ENCODE measurements at places on chromosomes 3 and 15.
A peak's percentile ranks its signal among the peaks of the same experiment; 100 is the strongest.

DNA sequence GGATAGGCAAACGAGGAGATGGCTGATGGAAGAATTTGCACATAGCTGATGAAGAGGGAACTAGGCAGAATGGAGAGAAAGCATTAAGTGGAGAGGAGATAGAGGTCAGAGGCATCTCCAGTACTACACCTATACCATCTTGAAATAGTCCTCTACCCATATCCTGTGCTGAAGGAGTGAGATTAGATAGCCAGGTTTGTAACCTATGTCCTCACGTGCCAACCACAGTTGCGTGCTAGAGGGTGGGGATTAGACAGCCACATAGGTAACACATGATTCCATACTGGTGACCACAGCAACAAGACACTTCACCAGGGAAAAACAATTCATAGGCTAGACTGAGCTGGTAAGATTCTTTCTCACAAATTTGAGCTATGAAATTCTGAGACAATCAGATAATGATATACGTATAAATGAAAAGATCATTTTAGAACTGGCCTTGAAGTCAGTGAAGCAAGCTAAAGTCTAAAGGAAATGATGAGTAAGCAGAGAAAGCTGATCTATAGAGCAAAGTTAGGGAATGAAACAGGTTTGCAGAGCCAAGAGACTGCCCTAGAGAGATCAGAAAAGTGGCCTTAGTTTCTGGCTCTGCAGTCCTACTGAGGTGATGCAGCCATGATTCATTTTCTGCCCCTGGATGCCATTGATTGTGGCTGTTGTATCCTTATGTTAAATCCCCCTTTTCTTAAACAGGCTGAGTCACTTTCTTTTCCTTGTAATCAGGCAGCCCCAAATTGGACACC lies 17.7 kb downstream of the MYNN start:
- no peak for DNase-seq

GRCh38 chr15:32685576-32685975 lies 32.2 kb upstream of the GREM1 start:
- no peak for DNase-seq

- DNase-seq: no peak
Measured at GRCh38 chr15:64017591-64018163, 28.6 kb downstream of the DAPK2 start.

GRCh38 chr3:48187579-48188265 lies 495 bp downstream of the CDC25A start:
- DNase-seq: peak; percentile 58

DNA sequence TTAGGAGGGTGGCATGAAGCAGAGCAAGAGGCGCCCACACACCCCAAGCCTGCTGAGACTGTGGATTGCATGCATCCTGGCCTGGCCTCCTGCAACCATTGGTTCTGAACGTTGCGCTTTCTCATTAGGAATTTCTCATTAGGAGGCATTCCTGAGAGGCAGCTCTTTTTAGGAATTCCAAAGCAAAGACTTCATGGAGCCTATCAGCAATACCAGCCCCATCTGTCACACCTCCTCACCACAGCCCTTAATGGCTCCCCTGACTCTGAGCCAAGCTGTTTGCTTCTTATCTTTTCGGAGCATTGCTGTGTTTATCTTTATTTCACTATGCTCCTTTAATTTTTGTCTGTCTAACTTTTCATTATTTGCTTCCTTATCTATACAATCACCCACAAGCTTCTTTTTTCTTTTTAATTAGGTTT lies 226.9 kb downstream of the CACNA2D3 start:
- no peak for DNase-seq

- DNase-seq: peak; percentile 98
Measured at GRCh38 chr3:129596194-129597086, 10.0 kb downstream of the PLXND1 start.

DNA sequence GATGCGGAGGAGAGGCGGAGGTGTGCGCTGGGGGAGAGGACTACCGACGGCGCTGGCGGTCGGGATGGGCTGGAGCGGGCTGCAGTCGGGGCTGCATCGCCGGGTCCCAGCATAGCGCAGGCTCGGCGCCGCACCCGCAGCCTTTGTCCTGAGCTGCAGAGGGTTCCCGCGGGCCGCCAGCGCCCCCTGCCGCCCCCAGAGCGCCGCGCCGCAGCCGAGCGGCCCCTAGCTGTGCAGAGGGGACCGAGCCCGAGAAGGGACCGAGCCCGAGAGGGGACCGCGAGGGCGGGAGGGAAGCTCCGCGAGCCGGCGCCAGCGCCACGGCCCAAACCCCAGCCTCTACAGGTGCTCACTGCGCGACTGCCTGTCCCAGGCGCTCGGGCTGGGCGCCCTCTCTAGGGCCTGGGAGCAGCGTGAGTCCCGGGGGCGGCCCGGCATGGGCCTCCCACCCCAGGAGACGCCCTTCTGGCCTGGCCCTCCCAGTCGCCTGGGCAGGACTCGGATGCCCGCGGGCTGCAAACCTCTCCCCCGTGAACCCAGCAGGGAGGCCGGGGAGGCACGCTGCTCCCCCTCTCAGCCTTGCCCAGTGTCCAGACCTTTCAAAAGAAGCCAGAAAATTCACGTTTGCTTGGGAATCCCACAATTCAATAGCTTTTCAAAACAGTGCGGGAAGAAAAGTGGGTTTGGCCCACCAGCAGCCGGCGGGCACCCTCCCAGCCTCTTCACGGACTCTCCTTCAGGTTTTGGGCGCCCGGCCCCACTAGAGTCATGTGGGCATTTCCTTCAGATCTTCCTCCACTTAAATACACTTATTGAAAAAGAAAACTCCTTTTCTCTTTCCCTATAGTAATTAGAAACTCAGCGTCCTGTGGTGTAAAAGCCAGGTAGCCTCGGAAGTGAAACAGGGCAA lies 134.7 kb downstream of the TPRA1 start:
- peak; percentile 72 for DNase-seq

GRCh38 chr3:183349421-183350157 lies 78.8 kb downstream of the MCF2L2 start:
- no peak for DNase-seq

DNA sequence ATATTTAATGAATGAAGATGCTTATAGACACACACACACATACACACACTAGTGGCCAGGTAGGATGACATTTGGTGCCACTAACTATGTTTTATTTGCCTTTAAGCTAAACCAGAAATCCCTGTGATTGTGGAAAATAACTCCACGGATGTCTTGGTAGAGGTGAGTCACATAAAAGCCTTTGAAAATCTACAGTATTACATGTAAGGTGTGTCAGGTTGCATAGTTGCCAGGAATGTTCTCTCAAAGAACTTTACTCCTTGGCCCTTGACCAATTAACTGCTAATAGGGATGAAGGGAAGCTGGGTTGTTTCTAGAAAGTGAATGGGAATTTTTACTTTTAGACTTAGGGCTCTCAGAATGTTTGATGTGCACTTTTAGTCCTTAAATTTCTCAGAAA lies 9.9 kb downstream of the ZBED2 start:
- no peak for DNase-seq

- DNase-seq: no peak
Measured at GRCh38 chr15:98395974-98396610, 252.2 kb upstream of the IGF1R start.

DNA sequence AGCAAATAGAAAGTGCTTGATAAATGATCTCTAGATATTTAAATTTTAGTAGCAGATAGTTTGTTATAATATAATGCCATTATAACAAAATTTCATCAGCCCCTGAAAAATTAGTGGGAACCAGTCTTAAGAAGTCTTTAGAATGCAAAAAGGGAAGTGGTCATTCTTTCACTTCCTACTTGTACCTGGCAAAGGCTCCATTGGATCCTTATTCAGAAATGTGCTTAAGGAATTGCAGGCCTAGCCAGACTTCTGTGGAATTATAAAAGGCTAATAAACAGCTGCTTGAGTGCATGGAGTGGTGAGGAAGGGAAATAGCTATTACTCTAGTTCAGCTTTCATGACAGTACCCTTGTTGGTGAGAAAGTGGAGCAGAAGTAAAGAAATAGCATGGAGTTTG lies 24.2 kb downstream of the PPM1L start:
- DNase-seq: no peak

GRCh38 chr3:112629425-112629824 lies 11.5 kb downstream of the CCDC80 start:
- peak; percentile 79 for DNase-seq

DNA sequence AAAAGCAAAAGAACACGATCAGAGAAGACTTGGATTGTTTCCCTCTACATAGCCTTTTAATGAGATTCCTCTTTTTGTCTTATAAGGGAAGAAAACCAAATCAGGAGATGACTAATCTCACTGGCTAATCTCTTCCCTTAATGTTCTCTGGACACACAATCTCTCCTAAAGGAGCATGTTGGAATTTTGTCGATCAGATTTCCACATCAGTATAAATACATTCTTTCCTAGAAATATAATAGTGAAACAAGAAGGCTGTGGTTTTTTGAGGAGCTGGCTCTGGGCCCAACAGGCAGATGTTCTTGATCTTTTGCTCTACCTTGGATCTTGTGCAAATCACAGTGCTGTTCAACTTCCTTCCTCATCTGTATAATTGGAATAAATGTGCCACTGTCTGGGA lies 94.0 kb downstream of the GTPBP8 start:
- no peak for DNase-seq

GRCh38 chr3:38112378-38112761 lies 24.6 kb downstream of the ACAA1 start:
- peak; percentile 51 for DNase-seq

DNA sequence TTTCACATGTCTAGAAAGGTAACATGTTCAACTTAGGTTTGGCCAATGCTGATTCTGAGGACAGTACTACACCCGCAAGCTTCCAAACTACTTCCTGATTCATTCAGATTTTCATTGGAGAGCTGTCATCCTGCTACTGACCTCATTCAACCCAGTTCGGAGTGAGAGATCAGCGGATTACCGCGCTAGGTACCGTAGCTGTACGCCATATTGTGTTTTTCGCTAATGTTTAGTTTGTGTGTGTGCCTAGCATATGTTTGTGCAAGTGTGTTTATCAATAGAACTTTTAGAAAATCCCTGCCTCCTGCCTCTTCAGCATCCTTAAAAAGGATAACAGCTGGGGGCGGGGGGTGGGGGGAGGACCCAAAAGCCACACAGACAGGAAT lies 1.1 kb downstream of the ZBTB20 start:
- peak; percentile 37 for DNase-seq

GRCh38 chr3:77102951-77103769 lies 63.3 kb downstream of the ROBO2 start:
- no peak for DNase-seq

- no peak for DNase-seq
Measured at GRCh38 chr3:171057072-171057471, 30.6 kb upstream of the SLC2A2 start.

- no peak for DNase-seq
Measured at GRCh38 chr3:3707858-3708768, 91.1 kb upstream of the LRRN1 start.

GRCh38 chr3:187368251-187369088 lies at the start of gene RTP4:
TSS of gene RTP4 (plus strand) at chr3:187368385. CDS start at chr3:187368442, 57 bp downstream.
- DNase-seq: no peak

GRCh38 chr3:113287803-113288648 lies 76.7 kb downstream of the BOC start:
- DNase-seq: peak; percentile 64

DNA sequence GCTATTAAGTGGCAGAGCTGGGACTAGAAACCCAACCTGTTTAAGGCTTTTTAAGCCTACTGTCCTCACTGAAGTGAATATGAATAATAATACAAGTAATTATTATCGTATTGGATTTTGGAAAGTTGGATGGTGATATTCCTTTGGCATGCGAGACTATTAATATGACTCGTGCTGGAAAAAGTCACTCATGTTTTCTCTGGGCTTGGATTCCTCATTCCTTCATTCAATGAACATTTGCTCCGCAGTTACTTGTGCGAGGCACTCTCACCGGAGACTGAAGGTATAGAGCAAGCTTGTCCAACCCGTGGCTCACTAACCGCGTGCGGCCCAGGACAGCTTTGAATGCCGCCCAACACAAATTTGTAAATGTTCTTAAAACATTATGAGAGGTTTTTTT lies 694 bp downstream of the PLAAT1 start:
- DNase-seq: no peak

- DNase-seq: no peak
Measured at GRCh38 chr15:74387621-74388362, 20.3 kb upstream of the CYP11A1 start.

- no peak for DNase-seq
Measured at GRCh38 chr15:88272421-88272820, 15.9 kb upstream of the NTRK3 start.

DNA sequence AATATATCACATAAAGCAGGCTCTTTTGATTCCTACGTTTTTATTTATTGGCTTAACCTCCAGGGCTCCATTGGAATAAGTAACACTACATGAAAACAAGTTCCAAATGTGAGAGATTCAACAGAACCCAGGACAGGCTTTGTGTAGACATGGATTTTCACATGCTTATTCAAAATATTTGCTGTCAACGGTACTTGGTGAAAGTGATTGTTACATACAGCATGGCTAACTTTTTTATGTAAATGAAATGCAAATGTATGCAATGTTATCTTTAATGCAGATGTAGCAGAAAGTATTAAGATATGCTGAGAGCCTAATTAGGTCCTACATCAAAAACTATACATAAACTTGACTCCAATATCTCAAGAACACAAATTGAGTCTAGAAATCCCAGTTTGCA lies 212.0 kb downstream of the RORA start:
- no peak for DNase-seq

DNA sequence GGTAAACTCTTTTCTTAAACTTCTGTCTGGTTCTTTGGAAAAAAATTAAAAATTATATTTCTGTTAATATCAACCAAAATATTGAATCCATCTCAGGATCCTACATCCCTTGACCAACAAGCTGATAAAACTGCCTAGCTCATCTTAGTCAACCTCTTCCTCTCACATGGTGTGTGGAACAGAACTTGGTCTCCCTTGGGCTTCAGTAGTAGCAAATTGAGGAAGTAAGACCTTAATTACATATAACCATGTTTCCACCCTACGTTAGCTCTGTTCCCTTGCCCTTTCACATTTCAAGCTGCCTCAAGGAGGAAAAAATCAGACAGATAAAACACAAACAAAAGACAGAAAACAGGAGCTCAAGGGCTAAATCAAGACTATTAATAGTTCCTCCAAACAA lies 116.4 kb downstream of the GREM1 start:
- no peak for DNase-seq

DNA sequence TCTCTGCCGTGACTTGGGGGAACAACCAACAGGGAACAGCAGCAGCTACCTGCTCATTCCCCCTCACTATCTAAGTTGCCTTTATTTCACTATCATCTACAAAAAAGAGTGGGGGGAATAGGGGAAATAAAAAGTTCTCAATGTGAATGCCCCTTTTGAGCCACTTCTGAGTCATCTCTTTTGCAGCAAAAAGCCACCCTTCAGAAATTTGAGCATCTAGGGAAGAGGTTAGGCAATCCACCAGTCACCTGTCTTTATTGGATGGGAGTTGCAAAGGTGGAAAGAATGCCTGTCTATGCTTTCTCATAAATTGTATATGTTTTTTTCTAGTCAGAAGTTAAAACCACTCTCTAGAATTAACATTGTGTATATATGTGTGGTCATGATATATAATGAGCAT lies 41.1 kb downstream of the GPD1L start:
- DNase-seq: no peak

GRCh38 chr3:141426404-141427034 lies 58.2 kb downstream of the ZBTB38 start:
- DNase-seq: peak; percentile 92

GRCh38 chr3:4986175-4986781 lies 7.0 kb downstream of the BHLHE40 start:
- DNase-seq: no peak

GRCh38 chr3:197333901-197334639 lies 35.7 kb upstream of the DLG1 start:
- DNase-seq: no peak

- DNase-seq: no peak
Measured at GRCh38 chr15:93180128-93180527, 91.1 kb upstream of the RGMA start.

GRCh38 chr3:133303430-133303829 lies 96.4 kb upstream of the BFSP2 start:
- no peak for DNase-seq

GRCh38 chr3:126432361-126433104 lies 37.8 kb downstream of the CFAP100 start:
- DNase-seq: no peak

Measured in tibial artery (tissue), 4 donors.